ENCODE measurements at places on chromosomes 11 and 22.
A peak's percentile ranks its signal among the peaks of the same experiment; 100 is the strongest.

DNA sequence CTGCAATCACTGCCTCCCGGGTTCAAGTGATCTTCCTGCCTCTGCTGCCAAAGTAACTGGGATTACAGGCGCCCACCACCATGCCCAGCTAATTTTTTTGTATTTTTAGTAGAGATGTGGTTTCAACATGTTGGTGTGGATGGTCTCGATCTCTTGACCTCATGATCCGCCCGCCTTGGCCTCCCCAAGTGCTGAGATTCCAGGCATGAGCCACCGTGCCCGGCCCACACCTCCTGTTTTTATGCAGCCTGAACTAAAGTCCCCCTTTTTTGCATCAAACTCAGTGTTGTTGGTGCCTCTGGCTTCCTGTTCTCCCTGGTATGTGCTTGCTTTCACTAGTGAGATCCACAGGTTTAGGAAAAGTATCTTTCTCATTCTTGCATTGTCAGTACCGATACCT lies 4.2 kb downstream of the TBC1D22A start:
- DNase-seq: no peak

DNA sequence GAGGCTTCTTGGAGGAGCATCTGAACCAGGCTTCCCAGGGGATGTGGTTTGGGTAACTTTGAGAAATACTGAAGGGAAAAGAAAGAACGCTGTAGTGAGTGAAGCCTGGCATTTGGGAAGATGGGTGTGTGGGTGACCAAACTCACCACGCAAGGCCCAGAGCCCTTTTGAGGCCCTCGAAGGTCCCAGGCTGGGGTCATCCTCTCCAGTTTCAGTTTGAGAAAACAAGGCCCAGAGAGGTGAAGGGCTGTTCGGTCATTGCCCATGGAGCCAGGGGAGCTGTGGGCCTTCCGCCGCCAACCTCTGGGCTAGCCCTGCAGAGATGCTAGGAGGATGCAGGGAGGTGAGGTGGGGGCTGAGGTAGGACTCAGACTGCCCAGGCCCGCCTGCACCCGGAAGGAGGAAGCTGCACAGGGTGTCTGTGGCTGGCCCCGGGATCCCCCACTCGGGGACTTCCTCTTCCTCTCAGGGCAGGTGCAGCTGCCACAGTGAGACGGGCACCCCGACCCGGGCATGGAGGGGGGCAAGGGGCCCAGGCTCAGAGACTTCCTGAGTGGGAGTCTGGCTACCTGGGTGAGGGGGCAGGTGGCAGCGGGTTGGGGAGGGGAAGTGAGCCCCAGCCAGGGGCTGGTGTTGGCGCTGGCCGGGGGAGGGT lies at the start of gene CCDC88B:
TSS of gene CCDC88B (plus strand) at position 451 of the 655 bp plus-strand sequence. CDS start at position 514, 63 bp downstream.
- peak; percentile 48 for DNase-seq

- DNase-seq: no peak
These were observed 14.1 kb upstream of the KCNQ1OT1 start for GRCh38 chr11:2713661-2714462.

DNA sequence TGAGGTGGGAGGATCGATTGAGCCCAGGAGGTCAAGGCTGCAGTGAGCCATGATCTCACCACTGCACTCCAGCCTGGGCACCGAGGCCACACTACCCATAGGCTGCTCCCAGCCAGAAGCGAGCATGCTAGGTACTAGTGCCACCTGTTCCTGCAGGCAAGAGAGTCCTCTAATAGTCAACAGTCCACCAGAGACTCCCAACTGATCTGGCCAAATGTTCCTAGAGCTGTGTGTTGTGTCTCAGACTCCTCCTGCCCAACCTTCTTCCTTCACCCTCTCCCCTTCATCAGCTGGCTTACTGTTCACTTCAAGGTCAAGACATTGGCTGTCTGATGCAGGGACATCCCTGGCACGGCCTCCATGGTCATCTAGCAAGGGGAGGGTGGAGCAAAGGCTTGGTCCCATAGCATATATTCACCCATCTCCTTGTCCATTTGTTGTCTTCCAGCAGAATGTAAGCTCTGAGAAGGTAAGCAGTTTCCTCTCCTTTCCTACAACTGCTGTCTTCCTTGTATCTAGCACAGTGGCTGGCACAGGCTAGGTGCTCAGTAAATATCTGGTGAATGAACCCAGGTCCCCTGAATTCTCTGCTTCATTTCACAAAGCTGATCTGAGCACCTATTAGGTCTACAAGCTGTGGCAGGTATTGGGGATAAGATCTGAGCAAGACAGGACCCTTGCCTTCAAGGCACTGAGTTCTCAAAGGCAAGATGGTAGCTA lies 126.2 kb upstream of the SERPIND1 start:
- DNase-seq: no peak

DNA sequence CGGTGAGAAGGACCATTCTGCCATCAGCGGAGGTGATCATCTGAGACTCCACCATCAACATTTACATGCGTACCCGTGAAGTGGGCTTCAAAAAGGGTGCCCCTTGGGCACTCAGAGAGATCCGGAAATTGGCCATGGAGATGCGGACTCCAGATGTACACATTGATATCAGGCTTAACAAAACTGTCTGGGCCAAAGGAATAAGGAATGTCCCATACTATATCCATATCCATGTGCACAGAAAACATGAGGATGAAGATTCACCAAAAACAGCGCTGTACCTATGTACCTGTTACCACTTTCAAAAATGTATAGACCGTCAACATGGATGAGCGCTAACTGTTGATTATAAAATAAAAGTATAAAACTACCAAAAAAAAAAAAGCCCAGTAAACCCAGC lies 10.8 kb downstream of the HSPA8 start:
- no peak for DNase-seq

DNA sequence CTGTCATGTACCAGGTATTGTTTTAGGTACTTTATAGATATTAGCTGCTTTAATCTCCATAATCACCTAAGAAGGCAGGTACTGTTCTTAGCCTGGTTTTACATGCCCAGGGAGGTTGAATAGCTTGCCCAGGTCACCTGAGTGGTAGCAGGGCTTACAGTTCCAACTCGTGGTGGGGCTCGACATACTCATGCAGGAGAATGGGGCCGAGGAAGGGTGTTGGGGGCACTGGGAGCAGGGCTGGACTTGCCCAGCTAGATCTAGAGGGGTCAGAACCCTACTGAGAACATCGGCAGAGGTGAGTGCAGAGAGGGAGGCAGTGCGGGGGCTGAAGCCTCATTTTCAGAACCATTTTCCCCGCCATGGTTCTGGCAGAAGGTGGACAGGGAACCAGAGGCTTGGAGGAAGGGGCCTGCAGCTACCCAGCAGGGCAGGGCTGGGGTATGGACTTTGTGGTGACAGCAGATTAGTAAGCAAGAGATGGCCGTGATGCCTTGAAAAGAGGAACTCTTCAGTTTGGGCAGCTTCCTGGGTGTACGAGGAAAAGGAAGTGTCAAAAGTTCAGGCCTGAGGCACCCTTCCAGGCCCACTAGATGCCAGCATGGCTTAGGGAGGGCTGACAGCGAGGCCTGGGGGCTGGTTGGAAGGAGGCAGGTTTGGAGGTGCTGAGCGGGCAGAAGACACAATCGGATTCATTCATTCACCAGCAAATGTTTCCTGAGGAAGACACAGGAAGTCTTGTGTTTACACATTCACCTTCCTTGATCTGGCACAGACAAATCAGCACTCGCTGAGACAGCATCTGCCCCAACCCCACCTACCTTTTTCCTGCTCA lies 54.7 kb upstream of the LYVE1 start:
- DNase-seq: peak; percentile 52

- no peak for DNase-seq
These were observed 685.2 kb upstream of the CHORDC1 start for GRCh38 chr11:90908074-90908473.

- DNase-seq: no peak
These were observed 127.9 kb upstream of the MTMR2 start for GRCh38 chr11:96051820-96052219.

GRCh38 chr11:12893787-12894672 lies 115.1 kb upstream of the RASSF10 start:
- no peak for DNase-seq

- no peak for DNase-seq
These were observed 15.5 kb upstream of the BMAL1 start for GRCh38 chr11:13262096-13262495.

GRCh38 chr11:59891781-59892181 lies 13.2 kb downstream of the OOSP3 start:
- no peak for DNase-seq

GRCh38 chr11:81658722-81659121 lies 1074.9 kb downstream of the FAM181B start:
- no peak for DNase-seq

DNA sequence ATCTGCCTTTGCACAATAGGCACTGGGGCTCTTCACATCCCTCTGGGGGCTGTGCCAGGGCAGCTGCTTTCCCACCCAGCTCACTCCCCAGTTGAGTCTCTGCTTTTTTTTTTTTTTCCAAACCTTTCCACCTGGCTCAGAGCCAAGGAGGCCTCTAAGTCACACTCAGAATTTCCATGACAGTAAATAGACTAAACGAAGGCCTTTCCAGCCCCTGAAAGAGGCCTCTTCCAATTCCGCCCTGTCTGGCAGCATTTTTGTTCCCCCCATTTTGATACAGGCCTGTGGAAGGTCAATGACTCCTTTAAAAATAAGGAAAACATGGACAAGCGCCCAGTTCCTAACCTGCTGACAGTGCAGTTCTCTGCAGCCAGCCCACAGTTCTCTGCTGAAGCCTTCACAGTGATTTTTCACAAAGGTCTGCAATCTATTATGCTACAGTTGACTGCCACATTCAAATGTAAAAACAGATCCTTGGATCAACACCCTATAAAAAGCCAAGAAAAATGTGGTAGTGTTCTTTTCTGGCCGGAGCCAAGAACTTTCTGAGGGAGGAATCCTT lies 107.5 kb upstream of the SESN3 start:
- DNase-seq: peak; percentile 62

DNA sequence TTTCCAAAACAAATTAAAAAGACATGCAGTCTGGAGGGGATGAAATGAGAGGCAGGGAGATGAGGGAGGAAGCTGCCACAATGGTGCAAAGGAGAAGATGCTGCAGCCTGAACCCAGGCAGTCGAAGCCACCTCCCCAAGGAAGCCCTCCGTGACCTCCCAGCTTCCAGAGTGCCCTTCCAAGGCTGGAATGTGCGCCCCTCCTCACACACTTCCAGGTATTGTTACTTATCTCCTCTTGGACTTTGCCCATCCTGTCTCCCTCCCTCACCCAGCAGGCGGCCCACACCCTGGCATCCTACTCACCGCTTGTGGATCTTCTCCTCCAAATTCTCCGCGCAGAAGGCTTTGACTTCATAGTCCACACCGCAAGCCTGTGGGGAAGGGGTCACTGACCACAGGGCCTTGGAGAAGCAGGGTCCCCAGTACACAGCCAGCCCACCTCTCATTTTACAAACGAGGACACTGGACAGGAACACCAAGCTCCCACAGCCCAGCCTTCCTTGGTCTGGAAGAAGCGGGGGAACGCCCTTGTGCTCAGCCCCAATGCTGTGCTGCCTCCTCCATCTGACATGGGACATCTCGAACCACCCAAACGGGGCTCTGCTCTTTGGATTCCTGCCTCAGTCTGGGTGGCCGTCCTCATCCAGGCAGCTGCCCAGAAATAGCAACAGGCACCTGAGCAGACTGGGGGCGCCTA lies 40.3 kb downstream of the TPBGL start:
- DNase-seq: no peak

DNA sequence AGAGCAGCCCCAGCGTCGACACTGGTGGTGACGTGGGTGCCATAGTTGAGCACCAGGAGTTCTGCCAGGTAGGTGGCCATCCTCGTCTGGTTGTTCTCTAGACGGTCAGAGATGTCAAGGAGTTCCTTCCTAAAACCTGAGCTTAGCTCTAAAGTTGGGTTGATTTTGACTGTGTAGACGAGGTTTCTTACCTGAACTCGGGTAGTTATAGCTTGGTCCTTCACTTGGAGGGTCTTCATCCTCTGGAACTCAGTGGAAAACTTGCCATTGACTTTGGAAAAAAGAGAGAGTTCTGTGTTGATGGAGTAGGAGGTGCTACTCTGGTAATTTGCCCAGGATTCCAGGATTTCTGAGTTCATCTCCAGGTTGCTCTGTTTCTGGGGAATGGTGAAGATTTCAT lies 505 bp downstream of the MPEG1 start:
- DNase-seq: no peak

DNA sequence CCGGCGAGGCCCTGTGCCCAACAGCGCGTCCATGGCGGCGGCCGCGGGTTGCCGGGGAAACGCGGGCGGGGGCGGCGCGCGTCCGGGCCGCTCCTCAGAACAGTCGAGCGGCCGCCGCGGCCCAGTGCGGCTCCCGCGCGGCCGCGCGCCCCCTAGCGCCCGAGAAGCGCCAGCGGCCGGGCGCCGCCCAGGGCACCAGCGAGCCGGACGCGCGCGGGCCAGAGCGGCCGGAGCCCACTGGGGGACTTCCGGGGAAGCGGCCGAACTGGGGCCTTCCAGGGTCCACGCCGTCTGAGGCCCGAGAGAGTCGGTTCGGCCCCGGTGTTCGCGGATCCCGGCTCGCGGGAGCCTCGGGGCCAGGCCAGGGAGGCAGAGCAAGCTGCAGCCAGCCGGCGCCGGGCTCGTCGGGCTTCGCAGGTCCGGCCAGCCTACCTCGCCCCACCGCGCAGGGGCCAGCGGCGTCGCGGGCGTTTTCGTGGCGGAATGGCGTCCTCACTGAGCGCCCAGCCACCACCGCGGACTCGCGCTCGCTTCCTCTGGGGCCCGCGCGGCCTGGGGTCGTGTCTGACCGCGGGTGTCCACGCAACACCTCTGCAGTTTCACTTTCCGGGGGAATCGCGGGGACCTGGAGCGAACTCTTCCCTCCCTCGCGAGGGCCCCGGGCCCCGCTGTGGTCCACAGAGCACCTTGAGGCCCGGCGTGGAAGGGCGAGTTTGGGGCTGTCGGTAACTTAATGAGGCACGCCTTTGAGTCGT lies at the start of gene DENND6B:
TSS of gene DENND6B (minus strand) at position 57 of the 755 bp plus-strand sequence. CDS start at position 33, 24 bp downstream.
- peak; percentile 84 for DNase-seq

DNA sequence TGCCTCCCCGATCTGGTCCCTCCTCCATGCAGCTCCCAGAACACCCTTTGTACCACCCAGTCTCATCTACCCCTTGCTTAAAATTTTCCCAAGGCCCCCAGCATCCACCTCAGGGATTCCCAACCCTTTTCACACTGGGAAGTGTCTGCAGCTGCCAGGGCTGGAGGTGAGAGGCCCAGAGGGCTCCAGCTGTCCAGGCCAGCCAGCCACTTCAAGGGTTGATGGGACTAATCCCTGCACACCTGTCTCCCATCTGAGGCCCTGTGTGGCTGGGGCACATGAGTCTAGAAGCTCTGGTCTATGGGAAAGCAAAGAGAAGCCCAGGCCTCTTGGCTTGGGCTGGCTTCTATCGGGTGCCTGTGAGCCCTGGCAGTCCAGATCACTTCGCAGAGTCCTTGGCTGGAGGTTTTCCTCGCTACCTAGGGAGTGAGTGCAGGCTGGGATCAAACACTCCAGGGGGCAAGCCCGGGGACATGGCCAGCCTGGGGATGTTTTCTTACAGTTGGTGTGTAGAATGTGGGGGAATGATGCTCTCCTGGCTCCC lies 41.1 kb upstream of the TPBGL start:
- DNase-seq: no peak

- DNase-seq: no peak
These were observed 2.8 kb upstream of the MMP1 start for GRCh38 chr11:102800767-102801166.
